ENCODE measurements at places on chromosomes 6 and 20. TPM values are rescaled to one million over a fixed set of nuclear protein-coding genes. Genes with fewer than 3 reads are reported as not detected.

BPIFB1 gene
- not detected for polyA plus RNA-seq

NRN1 gene
- 0.40 TPM for polyA plus RNA-seq

ADGRB3 gene
- polyA plus RNA-seq, result not detected

SNAP25 gene
- polyA plus RNA-seq, result not detected

Data from IgD-negative memory B cell (primary cell).